ENCODE measurements at places on chromosomes 3 and 15. TPM values are rescaled to one million over a fixed set of nuclear protein-coding genes. Genes with fewer than 3 reads are reported as not detected.

TIPIN gene
- total RNA-seq, result 25.4 TPM

ARID3B gene
- 2.8 TPM for total RNA-seq

SLC9C1 gene
- total RNA-seq, result not detected

ZNF385D gene
- not detected for total RNA-seq

MAGEL2 gene
- not detected for total RNA-seq

GOLGA8S gene
- total RNA-seq, result 0.14 TPM

RTP3 gene
- total RNA-seq, result not detected

ACP3 gene
- not detected for total RNA-seq

CALML4 gene
- 7.8 TPM for total RNA-seq

SLC6A6 gene
- total RNA-seq, result 97.2 TPM

IFRD2 gene
- 93.3 TPM for total RNA-seq

MRPS25 gene
- 62.1 TPM for total RNA-seq

RAB11A gene
- 278 TPM for total RNA-seq

GOLGA8O gene
- total RNA-seq, result 0.28 TPM

IL5RA gene
- total RNA-seq, result not detected

GOLGA6L1 gene
- not detected for total RNA-seq

PLA2G4F gene
- total RNA-seq, result not detected

PLS1 gene
- total RNA-seq, result 11.1 TPM

SI gene
- total RNA-seq, result not detected

RLBP1 gene
- not detected for total RNA-seq

SLC27A2 gene
- 33.5 TPM for total RNA-seq

MFGE8 gene
- 320 TPM for total RNA-seq

CCDC9B gene
- 19.9 TPM for total RNA-seq

GOLGA8G gene
- not detected for total RNA-seq

EPM2AIP1 gene
- 6.5 TPM for total RNA-seq

RAB43 gene
- total RNA-seq, result 3.9 TPM

IGSF11 gene
- 4.6 TPM for total RNA-seq

SACM1L gene
- 15.6 TPM for total RNA-seq

FNDC3B gene
- 28.9 TPM for total RNA-seq

PIERCE2 gene
- 4.7 TPM for total RNA-seq

P2RY14 gene
- total RNA-seq, result not detected

LDHAL6B gene
- not detected for total RNA-seq

SPSB4 gene
- 0.20 TPM for total RNA-seq

ZNF717 gene
- 3.7 TPM for total RNA-seq

ZNF148 gene
- total RNA-seq, result 9.4 TPM

Measured in A549 treated with AZD2906 at 1 μM for 4 hours (cell line).